ENCODE measurements at places on chromosomes 16 and 17.

DNA sequence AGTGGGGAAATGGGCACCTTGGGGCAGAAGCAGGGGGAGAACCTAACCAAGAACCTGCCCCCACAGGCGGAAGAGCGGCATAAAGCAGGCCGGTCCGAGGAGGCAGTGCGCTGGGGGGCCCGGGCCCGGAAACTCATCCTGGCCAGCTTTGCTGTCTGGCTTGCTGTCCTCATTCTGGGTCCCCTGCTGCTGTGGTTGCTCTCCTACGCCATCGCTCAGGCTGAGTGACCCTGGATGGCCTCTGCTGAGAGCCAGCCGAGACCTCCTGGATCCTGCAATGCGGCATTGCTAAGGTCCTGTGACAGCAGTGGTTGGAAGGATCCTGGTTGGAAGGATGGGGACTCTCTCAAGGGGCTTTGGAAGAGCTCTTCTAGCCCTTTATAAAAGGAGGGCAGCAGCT, 4.5 kb upstream of the PHKG2 start:
- DNase-seq: no peak

- no peak for DNase-seq
Observed at GRCh38 chr16:71853413-71853812, 7.6 kb downstream of the ATXN1L start.

GRCh38 chr17:60995680-60996079, 318.0 kb downstream of the BCAS3 start:
- DNase-seq: no peak

DNA sequence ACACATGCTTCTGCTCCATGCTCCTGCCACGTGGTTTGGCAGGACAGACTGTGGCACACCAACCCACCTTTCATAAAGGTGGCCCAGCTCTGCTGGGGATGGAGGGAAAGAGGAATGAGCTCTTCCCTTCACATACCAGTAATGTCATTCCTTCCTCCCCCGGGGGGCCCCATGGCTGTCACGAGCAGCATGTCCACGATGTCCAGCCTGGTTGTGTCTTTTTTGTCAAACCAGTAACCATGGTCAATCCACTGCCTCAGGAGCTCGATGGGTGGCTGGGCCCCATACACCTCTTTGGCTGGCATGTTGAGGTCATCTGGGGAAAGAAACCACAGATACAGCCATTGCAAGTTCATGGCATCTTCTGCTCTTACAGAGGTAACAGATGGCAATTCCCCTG, 96.6 kb downstream of the LYRM1 start:
- DNase-seq: no peak

- no peak for DNase-seq
Observed at GRCh38 chr17:79513206-79513605, 97.6 kb downstream of the RBFOX3 start.

DNA sequence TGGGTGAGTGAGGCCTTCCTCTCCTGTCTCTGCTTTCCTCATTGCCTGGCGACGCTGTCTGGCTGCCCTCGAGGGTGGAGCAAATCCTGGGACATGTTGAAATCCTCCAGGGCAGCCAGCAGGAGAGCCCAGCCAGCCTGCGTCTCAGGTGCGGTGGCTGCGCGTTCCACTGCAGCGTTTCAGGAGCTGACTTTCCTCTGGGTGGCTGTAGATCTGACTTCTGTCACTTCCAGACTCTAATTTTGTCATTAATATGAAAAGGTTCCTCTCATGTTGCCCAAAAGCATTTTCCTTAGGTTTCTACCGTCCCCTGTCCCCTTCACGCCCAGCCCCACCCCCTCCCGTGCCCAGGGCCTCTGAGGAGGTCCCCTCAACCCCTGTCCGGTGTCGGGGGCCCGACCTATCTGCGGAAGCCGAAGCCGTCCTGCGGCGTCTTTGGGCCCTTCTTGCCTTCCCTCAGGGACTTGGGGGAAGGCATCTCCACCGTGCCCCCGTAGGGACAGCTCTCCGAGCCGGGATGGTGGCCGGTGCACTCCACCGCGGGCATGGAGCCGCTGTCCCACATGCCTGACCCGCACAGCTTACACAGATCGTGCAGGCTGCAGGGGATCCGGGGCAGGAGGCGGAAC, 95.1 kb downstream of the TBC1D16 start:
- DNase-seq: no peak

- DNase-seq: no peak
Observed at GRCh38 chr16:22732959-22733358, 81.0 kb upstream of the HS3ST2 start.

DNA sequence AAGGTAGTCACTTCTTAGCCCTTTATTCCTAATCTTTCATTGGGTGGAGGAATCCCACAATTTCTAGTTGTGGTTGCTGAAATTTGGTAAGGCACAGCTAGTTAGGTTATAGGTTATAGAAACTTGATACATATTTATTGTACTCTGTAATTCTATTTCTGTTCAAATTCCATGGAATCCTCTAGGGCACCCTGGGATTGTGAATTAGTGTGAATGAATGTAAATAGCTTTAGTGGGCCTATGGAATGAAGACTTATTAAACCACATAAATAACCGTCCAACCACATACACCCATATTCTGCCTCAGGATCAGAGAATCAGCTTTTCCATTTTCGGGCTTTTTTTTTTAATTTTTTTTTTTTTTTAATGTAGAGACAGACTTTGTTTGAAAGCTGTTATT, 9.2 kb downstream of the TANC2 start:
- DNase-seq: no peak

- no peak for DNase-seq
Observed at GRCh38 chr17:20184977-20185619, 175.9 kb downstream of the SPECC1 start.

DNA sequence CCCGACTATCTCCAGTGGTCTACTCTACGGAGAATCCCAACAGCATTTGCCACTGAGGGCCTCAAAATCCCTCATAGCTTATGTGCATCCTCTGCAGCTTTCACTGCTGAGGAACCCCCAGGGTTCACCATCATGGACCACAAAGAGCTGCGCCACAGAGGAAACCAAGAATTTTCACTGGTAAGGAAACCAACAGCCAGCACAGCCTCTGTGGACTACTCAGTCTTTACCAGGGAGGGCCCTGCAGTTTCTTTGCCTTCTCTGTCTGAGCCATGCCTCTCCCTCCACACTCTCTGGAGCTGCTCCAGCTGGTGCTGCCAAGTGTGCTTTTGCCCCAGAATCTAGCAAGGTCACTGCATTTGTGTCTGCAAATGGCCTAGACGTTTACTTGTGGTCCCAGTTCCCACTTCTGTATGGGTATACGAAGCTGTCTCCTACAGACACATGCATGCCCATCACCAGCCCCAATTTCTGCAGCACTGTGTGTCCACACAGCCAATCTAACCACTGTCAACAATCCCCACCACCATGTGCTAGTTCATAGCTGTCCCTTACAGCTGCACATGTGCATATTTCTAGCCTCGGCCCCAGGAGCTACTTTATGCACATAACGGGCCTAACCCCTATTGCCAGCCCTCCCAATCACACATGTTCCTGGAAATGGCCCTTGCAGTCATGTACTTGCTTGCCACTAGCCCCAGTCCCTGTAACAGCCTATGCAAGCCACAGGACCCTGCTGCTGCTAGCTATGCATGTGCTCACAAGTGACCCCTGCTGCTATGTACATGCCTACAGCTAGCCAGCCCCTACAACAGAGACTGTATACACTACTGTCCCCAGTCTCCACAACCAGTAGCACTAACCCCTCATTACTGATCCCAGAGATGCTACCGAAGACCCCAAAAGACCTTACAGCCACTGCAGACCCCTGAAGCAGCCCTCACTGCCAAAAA, 1437.4 kb downstream of the CDH11 start:
- no peak for DNase-seq

DNA sequence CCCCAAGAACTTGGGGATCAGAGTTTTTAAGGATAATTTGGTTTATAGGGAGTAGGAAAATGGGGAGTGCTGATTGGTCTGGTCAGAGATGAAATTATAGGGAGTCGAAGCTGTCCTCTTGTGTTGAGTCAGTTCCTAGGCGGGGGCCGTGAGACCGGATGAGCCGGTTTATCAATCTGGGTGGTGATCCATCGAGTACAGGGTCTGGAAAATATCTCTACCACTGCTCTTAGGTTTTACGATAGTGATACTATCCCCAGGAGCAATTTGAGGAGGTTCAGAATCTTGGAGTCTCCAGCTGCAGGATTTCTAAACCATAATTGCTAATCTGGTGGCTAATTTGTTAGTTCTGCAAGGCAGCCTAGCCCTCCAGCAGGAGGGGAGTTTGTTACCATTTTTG, 403.4 kb downstream of the CDH11 start:
- DNase-seq: no peak

GRCh38 chr17:77504652-77505155, 363.9 kb downstream of the SEC14L1 start:
- DNase-seq: no peak

- DNase-seq: no peak
Observed at GRCh38 chr17:70205401-70205800, 36.1 kb downstream of the KCNJ2 start.

- DNase-seq: no peak
Observed at GRCh38 chr17:80526116-80526910, 18.3 kb upstream of the RPTOR start.

- no peak for DNase-seq
Observed at GRCh38 chr17:66777689-66778225, 57.2 kb upstream of the CACNG5 start.

- no peak for DNase-seq
Observed at GRCh38 chr16:48608871-48609651, 919 bp downstream of the N4BP1 start.

Data from activated CD4-positive, alpha-beta T cell treated with anti-CD3 and anti-CD28 coated beads for 24 hours (primary cell).